ENCODE measurements at places on chromosomes 5 and 9.
A peak's percentile ranks its signal among the peaks of the same experiment; 100 is the strongest.

GRCh38 chr9:133528001-133528875 lies 3.5 kb upstream of the MYMK start:
- no peak overlapping the region for H3K4me3 ChIP-seq
- H3K27ac ChIP-seq: no peak overlapping the region
- peaks cover 13% of the 10 kb centered on the region for H3K4me1 ChIP-seq
- peaks cover 48% of the 10 kb centered on the region for H3K27me3 ChIP-seq
- peaks cover 4% of the 10 kb centered on the region for H3K36me3 ChIP-seq

GRCh38 chr5:91140657-91141056 lies 242.5 kb downstream of the ARRDC3 start:
- DNase-seq: no peak
- no peaks in the 10 kb centered on the region for H3K4me1 ChIP-seq
- H3K27me3 ChIP-seq: peaks cover 11% of the 10 kb centered on the region
- H3K4me3 ChIP-seq: no peak overlapping the region
- H3K27ac ChIP-seq: no peak overlapping the region
- no peaks in the 10 kb centered on the region for H3K36me3 ChIP-seq

GRCh38 chr5:37724395-37725125 lies 115.3 kb downstream of the GDNF start:
- H3K4me1 ChIP-seq: peaks cover 23% of the 10 kb centered on the region
- DNase-seq: no peak
- no peak overlapping the region for H3K27ac ChIP-seq
- H3K4me3 ChIP-seq: no peak overlapping the region
- peaks cover 16% of the 10 kb centered on the region for H3K36me3 ChIP-seq

DNA sequence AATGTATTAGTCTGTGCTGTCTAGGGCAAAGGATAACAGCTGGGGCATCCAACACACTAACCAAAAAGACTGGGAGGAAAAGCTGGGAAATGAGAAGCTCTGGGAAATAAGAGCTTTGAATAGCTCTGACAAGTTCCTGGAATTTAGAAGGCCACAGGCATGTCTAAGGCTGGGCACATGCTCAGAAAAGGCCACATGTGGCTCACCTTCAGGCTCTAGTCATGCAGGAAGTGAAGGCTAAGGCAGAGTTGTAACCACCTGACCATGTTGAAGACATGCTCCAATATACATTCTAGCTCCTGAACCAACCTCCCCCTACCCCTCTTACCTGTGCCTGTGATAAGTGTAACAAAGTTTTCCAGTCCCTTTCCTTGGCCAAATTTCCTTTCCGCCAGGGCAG lies 31.7 kb downstream of the CLTA start:
- DNase-seq: no peak
- no peak overlapping the region for H3K4me3 ChIP-seq
- H3K27ac ChIP-seq: no peak overlapping the region
- H3K36me3 ChIP-seq: peaks cover 11% of the 10 kb centered on the region

DNA sequence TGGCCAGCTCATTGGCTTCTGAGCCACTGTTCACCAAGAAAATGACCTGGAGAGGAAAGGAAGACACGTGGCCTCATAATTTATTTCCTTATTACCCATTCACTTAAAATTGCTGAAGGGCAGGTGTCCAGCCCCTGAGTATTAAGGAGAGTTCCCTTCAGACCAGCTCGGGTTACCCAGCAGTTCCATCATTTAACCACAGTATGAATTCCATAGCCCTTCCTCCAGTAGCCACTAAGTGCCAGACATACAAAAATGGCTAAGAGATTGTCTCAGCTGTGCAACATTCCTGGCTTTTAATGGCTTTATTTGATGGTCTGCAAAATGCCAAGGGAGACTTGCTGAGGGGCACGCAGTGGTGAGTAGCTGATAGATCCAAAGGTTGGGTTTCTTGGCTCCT lies 12.5 kb downstream of the AGXT2 start:
- H3K36me3 ChIP-seq: peaks cover 2% of the 10 kb centered on the region
- H3K4me3 ChIP-seq: no peak overlapping the region
- no peak overlapping the region for H3K27ac ChIP-seq
- H3K27me3 ChIP-seq: peaks cover 59% of the 10 kb centered on the region
- DNase-seq: no peak
- no peaks in the 10 kb centered on the region for H3K4me1 ChIP-seq

GRCh38 chr5:157415838-157416237 lies 44.2 kb upstream of the NIPAL4 start:
- H3K27ac ChIP-seq: no peak overlapping the region
- no peak for DNase-seq
- no peaks in the 10 kb centered on the region for H3K4me1 ChIP-seq
- H3K4me3 ChIP-seq: no peak overlapping the region
- no peaks in the 10 kb centered on the region for H3K36me3 ChIP-seq

- H3K4me1 ChIP-seq: peaks cover 11% of the 10 kb centered on the region
- peak overlapping the region; percentile 93 for H3K4me3 ChIP-seq
- peak; percentile 26 for DNase-seq
- H3K27me3 ChIP-seq: peaks cover 5% of the 10 kb centered on the region
- peak overlapping the region; percentile 56 for H3K27ac ChIP-seq
Measured at GRCh38 chr9:27528076-27528885, 1.3 kb downstream of the MOB3B start.

- peaks cover 26% of the 10 kb centered on the region for H3K4me1 ChIP-seq
- H3K27me3 ChIP-seq: no peaks in the 10 kb centered on the region
- peaks cover 2% of the 10 kb centered on the region for H3K36me3 ChIP-seq
- H3K4me3 ChIP-seq: peak overlapping the region; percentile 56
Measured at GRCh38 chr9:114938687-114939575, 8.5 kb upstream of the TNFSF8 start.

- H3K4me3 ChIP-seq: no peak overlapping the region
- no peak for DNase-seq
- no peaks in the 10 kb centered on the region for H3K27me3 ChIP-seq
- no peaks in the 10 kb centered on the region for H3K4me1 ChIP-seq
Measured at GRCh38 chr9:81848472-81848871, 79.8 kb upstream of the SPATA31D4 start.

DNA sequence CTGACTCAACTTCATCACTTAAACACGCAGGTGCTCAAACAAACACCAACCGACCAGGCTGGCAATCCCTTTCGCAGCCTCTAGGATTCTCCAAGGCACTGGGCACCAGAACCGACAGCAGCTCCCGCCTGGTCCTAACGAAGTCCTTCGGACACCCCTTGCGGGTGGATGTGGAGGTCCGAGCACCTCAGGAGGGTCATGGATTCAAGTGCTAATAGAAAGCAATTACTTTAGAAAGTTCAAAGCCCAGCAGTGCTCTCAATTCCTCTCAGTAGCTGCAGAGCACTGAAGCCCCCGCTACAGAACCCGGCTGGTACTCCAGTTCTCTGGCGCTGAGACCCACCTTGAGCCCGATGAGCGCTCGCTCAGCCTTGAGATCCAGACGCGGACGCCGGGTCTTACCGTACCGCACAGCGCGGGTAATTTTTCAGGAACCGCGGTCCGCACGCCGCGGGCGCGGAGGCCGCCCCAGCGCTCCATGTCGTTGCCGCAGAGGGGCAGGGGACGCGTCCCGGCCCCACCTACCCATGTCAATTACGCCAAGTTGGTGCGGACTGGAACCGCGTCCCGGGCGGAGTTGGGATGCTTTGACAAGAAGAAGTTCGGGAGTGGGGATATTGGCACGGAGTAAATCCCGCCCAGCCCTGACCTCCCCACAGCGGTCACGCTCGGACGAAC lies 638 bp downstream of the MARCHF3 start:
- H3K4me1 ChIP-seq: peaks cover 24% of the 10 kb centered on the region
- H3K4me3 ChIP-seq: peak overlapping the region; percentile 91
- no peaks in the 10 kb centered on the region for H3K36me3 ChIP-seq
- peaks cover 13% of the 10 kb centered on the region for H3K27me3 ChIP-seq
- DNase-seq: peak; percentile 15

- DNase-seq: no peak
- no peak overlapping the region for H3K27ac ChIP-seq
- H3K36me3 ChIP-seq: peaks cover 13% of the 10 kb centered on the region
Measured at GRCh38 chr9:6833518-6834192, 75.9 kb downstream of the KDM4C start.

DNA sequence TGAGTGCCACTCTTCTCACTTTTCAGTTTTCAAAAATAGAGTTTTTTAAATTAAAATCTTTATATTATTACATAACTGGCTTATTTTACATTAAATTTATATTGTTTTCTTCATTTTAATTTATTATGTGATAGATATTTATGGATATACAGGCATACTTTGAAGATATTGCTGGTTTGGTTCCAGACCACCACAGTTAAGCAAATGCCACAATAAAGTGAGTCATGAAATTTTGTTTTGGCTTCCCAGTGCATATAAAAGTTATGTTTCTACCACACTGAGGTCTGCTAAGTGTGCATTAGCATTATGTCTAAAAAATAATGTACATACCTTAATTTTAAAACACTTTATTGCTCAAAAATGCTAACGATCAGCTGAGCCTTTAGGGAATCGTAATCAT lies 47.4 kb downstream of the NDUFS4 start:
- peaks cover 9% of the 10 kb centered on the region for H3K36me3 ChIP-seq
- H3K27ac ChIP-seq: no peak overlapping the region
- no peaks in the 10 kb centered on the region for H3K27me3 ChIP-seq
- peaks cover 19% of the 10 kb centered on the region for H3K4me1 ChIP-seq

- no peaks in the 10 kb centered on the region for H3K27me3 ChIP-seq
- H3K4me3 ChIP-seq: peak overlapping the region; percentile 63
- DNase-seq: no peak
- peaks cover 23% of the 10 kb centered on the region for H3K36me3 ChIP-seq
Measured at GRCh38 chr9:19442240-19442639, 33.4 kb downstream of the ACER2 start.

DNA sequence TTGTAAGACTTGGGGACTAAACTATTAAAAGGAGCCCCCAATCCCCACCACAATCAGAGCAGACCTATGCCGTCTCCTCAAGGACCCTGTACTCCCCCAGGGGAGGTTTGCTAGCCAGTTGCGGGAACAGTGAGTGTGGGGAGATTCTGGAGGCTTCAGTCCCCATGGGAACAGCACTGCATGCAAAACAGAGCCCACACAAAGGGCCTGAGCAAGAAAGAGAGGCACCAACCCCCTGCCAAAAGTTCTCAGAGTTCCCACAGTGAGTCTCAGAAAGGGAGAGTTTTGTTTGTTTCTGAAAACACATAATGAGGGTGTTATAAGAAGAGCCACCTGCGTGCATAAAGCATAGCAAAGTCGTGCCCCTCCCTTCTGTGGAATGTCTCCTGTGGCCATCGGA lies 56.6 kb downstream of the CFAP90 start:
- H3K4me3 ChIP-seq: no peak overlapping the region
- DNase-seq: no peak
- peaks cover 78% of the 10 kb centered on the region for H3K27me3 ChIP-seq
- H3K4me1 ChIP-seq: no peaks in the 10 kb centered on the region

DNA sequence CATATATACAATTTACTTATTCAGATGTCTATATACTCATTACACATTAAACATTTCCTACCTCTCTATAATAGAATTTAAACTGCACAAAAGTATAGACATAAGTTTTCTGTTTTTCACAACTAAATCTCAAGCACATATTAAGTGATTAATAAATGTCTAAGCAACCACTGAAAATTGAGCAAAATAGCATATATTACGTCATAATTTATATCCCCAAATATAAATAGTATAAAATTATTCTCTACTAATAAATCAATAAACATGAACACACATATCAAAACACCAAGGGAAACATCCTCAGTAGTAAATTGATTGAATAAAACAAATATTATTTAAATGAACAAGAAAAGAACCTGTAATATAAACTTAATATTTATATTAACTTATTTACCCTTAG lies 865.1 kb downstream of the CDH18 start:
- H3K27ac ChIP-seq: no peak overlapping the region
- H3K4me1 ChIP-seq: no peaks in the 10 kb centered on the region
- no peak for DNase-seq

GRCh38 chr5:76638479-76638878 lies 15.3 kb upstream of the F2RL2 start:
- no peak for DNase-seq
- peaks cover 14% of the 10 kb centered on the region for H3K4me1 ChIP-seq
- peaks cover 14% of the 10 kb centered on the region for H3K36me3 ChIP-seq
- no peaks in the 10 kb centered on the region for H3K27me3 ChIP-seq
- H3K27ac ChIP-seq: peak overlapping the region; percentile 53
- H3K4me3 ChIP-seq: no peak overlapping the region

DNA sequence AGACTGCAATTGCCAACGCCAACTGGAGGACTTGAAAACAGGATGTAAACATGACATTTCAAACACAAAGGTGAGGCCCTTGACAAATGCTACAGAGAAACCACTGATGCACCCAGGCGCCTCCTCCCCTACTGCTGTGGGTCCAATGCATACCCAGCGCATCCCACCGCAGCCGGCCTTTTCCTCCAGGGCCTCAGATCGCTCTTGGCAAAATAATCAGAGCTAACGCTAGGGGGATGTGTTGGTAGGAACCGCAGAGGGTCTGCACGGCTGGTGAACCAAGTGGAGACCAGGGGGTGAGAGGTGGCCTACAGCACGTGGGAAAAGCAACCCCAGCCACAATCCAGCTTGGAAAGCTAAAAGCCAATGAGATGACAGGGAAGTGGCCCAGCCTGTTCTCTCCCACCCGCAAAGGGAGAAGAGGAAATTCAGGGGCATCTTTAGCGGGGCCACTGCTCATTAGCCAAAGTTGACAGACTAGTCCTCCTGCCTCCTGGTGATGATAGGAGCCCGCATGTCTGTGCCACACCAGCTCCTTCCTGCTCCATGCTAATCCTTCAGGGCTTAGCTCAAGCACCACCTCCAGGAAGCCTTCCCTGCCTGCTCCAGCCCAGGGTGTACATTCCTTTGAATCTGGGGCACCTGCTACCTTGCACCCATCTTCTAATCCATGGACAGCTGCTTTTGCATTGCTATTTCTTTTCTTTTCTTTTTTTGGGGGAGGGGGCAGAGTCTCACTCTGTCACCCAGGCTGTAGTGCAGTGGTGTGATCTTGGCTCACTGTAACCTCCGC lies 5.9 kb downstream of the FAM163B start:
- no peak for DNase-seq
- no peak overlapping the region for H3K4me3 ChIP-seq
- H3K27ac ChIP-seq: no peak overlapping the region
- H3K36me3 ChIP-seq: no peaks in the 10 kb centered on the region
- H3K27me3 ChIP-seq: peaks cover 39% of the 10 kb centered on the region

DNA sequence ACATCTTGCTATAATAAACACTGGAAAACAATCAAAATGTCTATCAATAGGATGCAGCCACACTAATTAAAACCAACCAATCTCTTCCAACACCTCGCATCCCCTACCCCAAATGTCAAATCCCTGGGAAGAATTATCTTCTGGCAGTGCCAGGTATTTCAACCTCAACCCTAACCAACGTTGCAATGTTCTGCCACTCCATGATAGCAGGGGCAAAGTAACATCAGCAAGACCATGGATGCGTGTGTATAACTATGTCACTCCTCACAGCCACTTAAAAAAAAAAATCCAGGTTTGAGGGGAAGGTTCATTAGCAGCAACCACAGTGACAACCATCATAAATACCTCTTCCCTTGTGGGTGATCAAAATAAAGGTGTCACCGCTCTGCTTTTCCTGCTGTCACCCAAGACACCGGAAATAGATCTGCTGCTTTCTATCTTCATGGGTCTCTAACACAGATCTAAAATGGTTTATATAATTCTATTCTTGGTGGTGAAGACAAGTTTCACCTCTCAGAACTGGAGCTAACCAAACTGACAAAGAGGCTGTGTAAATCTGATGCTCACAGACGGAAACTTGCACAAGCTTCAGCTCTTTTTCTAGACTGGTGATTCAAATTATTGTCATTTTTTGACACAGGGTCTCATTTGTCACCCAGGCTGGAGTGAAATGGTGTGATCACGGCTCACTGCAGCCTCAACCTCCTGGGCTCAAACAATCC lies 9.9 kb downstream of the HSPA9 start:
- peak overlapping the region; percentile 80 for H3K4me3 ChIP-seq
- peaks cover 21% of the 10 kb centered on the region for H3K36me3 ChIP-seq
- no peaks in the 10 kb centered on the region for H3K27me3 ChIP-seq
- no peak for DNase-seq
- peak overlapping the region; percentile 95 for H3K27ac ChIP-seq
- peaks cover 33% of the 10 kb centered on the region for H3K4me1 ChIP-seq
